Vagina (tissue), 2 donors: ENCODE measurements at places on chromosomes 6 and 20.
A peak's percentile ranks its signal among the peaks of the same experiment; 100 is the strongest.

- DNase-seq, result no peak
These were observed 7.7 kb upstream of the ZNF334 start for GRCh38 chr20:46520976-46521579.

- DNase-seq, result no peak
These were observed 7.3 kb downstream of the VWA7 start for GRCh38 chr6:31769684-31770371.

- no peak for DNase-seq
These were observed 130.5 kb downstream of the TTLL2 start for GRCh38 chr6:167455371-167455770.

- no peak for DNase-seq
These were observed 16.5 kb upstream of the NNAT start for GRCh38 chr20:37504404-37505096.

GRCh38 chr6:112799889-112800288 is 452.8 kb downstream of the RFPL4B start:
- DNase-seq, result no peak

GRCh38 chr6:169859978-169860703 is 108.7 kb downstream of the ERMARD start:
- DNase-seq, result peak; percentile 96

DNA sequence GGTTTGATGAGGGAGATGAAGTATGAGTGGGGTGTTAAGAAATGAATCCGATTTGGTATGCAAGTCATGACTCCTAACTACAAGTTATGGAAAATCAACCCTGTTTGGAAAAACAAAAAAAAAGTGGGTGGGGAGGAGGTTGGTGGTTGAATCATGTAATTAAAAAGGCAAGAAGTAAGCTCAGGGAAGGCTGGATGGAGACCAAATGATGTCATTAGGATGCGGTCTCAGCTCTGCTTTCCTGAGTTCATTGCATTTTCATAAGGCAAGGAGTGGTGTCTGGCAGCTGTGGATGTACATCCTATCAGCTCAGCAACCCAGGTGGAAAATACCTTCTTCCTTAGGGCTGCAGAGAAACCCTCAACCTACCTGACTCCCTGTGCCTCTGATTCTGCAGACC is 60.4 kb upstream of the AKAP12 start:
- no peak for DNase-seq

DNA sequence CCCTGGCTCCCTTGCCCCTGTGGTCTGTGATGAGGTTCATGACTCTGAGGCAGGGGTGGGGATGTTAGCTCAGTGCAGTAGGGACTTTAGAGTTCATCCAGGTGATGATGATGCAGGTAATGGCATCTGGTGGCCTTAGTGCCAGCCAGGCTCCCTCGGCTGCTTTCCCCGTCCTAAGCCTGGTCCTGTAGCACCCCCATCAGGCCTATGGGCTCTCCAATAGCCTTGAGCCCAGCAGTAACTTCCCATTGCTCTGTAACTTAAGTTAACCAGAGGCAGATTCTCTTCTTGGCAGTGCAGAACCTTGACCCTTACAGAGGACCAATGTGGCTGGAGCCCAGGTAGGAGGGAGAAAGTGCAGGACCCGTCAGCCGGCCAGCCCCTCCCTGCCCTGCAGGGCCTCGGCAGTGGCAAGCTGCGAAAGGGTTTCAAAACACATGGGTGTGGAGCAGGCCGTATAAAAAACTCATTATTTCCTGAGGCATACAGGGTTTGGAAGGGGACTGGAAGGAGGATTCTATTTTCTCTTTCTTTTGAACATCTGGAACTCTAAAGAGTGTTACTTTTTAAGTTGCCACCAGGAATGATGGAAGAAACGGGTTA is 406.9 kb downstream of the CDH26 start:
- no peak for DNase-seq

DNA sequence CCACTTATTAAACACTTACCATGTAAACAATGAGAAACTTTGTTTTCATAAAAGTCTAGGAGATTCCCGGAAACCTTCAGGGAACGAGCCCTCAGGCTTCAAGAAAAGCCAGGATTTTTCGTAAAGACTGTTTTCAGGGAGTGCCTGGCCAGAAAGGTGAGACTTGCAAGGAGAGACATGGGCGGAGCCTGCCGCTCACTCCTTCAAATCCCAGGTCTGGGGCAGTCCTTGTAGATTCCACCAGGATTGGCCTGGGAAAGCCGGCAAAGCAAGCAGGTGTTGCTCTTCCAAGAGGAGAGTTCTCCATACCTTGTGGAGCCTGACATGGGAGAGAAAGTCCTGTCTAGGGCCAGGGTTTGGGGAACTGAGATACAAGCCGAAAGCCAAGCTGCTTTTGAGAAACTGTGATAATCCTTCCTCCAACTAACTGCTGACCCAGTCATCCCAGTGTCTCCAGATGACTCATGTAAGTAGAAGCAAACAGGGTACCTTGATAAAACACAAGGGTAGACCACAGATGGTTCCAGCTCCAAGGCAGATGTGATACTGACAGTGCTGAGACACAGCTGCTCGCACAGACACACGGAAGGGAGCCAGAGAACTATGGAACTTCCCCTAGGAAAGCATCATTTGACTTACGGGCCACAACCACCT is 69.4 kb upstream of the NAA20 start:
- DNase-seq, result no peak

DNA sequence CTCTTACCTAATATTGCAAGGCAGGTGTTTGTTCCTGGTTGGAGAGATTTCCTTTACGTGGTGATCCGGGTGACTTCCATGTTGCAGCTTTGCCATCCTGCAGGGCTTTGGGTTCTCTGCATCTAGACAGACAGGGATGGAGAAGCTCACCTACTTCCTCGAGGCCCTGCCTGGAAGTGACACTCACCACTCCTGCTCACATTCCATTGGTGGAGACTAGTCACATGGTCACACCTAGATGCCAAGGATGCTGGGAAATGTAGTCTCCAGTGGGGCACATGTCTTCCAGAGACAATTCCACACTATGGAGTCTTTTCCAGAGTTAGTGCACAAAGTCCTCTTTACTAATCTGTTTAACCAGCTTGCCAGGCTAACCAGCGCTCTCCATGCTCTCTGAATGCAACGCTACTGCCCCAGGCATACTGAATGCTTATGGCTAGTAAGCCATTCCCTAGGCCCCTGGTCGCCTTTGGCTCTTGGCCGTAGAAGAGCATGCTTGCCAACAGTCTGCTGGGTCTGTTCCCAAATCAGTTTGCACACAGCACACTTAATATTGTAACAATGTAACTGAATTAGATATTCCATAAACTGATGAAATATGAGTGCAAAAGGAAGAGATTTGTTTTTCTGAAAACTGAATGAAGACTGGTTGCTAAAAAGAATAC is 6.7 kb upstream of the KCNK15 start:
- DNase-seq, result no peak

DNA sequence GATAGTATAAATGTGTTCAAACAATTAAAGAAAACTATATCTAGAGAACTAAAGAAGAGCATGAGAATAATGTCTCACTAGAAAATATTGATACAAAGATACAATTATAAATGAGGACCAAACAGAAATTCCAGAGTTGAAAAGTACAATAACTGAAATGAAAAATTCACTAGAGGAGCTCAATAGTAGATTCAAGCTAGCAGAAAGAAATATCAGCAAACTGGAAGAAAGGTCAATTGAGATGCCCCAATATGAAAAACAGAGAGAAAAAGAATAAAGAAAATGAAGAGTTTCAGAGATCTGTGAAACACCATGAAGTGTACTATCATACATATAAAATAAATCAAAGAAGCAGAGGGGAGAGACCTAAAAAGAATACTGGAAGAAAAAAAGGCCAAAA is 18.0 kb upstream of the BRPF3 start:
- DNase-seq, result no peak

DNA sequence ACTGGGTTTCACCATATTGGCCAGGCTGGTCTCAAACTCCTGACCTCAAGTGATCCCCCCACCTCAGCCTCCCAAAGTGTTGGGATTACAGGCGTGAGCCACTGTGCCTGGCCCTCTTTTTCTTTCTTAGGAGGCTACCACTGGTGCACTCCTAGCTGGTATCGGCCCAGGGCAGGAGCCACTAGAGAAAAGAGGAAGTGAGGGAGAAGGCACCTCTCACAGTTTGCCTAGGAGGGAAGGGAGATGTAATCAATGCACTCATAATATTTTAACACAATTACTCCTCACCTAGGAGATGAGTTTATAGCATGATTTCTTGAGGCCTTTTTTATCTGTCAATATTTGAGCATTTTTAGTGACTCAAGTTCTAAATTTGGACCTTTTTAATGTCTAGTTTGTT is 189.0 kb upstream of the SOX4 start:
- DNase-seq, result no peak

GRCh38 chr6:37259191-37259590 is 1.2 kb upstream of the TMEM217 start:
- DNase-seq, result no peak
